ENCODE measurements at places on chromosomes 11 and 22.

DNA sequence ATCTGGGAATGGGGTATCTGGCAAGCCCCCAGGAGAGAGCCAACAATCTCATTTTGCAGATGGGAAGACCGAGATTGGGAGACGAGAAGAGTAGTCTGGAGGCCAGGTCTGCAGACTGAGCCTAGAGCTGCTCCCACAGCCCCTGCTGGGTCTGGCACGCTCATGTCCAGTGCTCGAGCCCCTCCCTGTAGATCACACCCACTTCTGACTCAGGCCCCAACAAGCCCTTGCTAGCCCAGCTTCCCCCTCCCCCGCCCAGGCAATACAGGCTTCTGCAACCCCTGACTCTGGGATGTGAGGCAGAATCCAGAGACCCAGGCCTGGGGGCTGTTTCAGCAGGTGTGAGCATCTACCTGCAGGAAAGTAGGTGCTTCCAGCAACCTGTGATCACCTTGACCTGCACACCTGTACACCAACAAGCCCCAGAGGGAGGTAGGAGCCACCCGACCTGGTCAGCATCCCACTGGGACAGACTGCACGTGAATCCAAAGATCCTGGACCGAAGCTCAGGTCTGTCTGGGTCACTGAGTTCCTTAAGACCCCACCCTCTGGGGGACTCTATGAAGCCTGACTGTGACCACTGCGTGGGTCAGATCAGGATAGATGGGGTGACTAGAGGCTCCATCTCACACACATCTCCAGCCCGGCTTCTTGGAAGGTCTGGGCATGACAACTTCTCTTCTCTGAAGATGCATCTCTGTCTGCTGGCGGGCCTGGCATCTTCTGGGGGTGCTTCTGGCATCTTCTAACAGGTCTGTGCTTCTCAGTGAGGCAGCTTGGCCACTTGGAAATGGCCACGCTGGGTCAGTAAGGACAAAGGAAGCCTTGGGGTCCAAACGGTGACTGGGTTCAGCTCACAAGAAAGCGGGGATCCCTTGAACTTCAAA lies 29.3 kb downstream of the LINC01488 start:
- no peak for DNase-seq

- no peak for DNase-seq
These were observed 34.6 kb upstream of the SHANK2 start for GRCh38 chr11:71286701-71287643.

DNA sequence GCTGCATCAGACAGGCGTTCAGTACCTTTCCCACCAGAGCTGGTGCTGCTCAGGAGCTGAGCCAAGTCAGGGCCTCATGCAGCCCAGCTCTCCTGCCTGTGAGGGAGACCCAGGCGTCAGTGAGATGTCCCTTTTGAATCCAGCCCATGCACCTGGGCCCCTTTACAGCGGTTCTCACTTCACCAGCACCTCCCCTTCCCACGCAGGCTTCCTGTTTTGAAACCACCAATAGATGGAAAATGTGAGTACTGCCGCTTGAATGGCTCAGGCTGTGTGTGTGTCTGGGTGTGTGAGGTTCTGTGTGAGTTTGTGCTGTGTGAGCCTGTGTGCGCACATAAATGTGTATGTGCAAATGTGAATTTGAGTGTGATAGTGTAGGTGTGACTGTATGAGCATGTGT lies 88.4 kb downstream of the UBASH3B start:
- DNase-seq = peak; percentile 85

DNA sequence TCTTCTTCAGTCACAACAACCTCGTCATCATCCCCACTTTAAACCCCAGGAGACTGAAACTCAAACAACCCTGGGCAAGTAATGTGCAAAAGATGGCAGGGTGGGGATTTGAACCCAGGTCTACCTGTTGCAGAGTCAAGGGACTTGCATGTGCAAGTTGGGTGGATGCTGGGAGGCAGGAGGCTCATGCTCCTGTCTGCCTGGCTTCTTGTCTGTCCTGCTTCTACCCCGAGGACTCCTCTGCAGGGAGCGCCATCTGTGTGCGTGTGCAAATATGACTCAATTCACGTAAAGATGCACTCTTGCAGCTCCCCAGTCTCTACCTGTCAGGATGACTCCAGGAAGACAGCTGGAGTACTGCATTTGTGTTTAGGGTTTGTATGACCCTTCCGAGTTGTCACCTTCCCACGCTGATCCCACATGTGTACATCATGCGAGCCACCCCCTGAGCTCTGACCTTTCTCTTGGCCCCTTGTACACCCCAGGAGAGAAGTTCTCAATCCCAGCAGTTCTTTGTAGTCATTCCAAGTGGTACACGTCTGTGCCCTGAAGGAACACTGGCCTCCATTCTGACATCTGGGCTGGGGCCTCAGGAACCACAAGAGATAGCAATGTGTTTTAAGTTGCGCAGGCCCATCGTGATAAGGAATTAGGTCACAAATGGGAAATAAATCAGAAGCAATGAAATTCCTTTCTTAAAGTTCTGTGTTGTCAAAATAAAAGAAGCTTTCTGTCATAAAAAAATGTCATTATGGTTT lies 95.7 kb downstream of the CWC15 start:
- DNase-seq = no peak

GRCh38 chr22:24532075-24532474 lies 22.9 kb downstream of the GUCD1 start:
- no peak for DNase-seq

DNA sequence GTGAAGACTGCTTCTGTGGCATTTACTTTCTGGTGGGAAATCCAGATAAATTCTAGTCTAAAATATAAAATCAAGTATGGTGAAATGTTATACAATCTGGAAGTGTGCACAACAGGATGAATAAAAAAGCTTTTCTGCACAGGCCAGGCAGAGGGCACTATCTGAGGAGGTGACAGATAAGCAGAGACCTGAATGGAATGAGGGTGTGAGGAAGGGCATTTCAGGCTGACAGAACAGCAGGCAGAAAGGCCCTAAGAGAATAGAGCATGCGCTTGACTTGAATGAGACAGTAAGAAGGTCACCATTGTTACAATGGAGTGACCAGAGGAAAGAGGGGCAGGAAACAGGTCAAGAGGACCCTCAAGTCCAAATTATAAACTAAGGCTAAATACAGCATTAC lies 33.6 kb upstream of the FNBP4 start:
- DNase-seq = no peak

DNA sequence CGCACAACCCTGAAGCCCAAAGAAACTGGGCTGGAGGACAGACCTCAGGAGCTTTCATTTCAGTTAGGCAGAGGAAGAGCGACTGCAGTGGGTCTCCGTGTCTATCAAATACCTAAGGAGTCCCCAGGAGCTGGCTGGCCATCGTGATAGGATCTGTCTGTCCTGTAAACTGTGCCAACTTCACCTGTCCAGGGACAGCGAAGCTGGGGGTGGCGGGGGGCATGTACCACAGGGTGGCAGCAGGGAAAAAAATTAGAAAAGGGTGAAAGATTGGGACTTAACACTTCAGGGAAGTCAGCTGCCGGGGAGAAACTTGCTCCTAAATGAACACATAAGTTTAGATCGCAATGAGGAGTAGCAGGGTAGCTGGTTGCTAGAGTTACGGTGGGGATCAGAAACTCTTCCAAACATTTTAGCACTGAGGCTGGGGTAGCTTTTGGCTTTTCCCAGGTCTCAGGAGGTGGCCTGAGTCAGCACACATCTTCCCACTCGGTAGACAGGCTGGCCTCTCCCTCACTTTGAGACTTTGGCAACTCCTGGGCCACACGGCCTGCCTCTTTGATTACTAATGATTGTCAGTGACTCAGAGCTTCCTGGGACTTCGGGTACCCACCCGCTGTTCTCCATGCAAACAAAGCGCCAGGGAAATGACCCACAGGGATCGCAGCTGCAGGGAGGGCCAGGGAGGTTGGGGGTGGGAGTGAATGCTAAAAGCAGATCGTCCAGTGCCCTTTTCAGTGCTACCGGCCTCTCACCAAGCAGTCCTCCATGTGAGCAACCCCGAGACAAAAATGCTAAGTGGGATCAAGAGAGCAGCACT lies 2.9 kb upstream of the MTFP1 start:
- no peak for DNase-seq

DNA sequence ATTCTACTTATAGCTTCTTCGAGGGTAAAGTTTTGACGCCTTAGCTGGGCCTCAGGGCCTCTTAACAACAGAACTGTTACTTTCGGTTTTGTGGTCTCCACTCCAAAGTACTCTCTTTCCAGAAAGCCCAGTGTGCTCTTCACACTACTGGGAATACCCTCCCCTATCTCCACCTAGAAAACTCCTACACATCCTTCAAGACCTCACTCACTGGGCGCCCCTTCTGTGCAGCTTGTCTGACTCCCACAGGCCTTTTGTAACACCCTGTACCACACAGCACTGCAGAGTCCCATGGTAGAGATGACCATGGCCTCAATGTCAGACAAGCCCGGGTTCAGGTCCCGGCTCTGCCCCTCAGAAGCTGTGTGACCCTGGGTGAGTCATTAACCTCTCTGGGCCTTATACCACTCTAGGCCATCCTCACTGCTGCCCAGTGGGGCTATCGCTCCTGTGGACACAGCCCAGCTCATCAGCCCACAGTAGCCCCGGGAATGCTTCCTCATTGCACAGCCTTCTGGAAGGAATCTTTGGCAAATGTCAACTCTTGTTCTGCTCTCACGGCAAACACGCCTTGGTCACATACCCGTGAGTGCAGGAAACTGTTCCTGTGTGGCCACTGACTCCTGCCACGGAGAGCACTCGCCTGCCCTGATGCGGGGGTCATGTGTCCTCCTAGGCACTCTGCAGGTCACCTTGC lies 51.4 kb downstream of the SHISAL1 start:
- DNase-seq = no peak

DNA sequence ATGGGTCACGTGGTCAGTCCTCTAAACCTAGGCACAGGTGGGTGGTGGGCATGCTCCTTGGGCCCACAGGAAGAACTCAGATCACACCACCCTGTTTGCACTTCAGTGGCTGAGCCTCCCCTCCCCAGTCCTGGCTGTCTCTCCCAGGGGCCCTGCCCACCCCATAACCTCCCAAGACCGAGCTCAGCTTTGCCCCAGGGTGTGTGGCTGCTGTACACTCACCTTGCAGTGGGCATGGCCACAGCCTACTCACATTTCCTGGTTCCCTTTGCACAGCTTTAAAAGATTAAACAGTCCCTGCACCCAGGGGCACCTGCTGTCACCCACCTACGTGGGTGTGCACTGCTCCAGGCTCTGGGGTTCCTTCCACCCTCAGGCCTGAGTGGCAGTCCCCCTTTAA lies 13.8 kb downstream of the TRIOBP start:
- no peak for DNase-seq

- DNase-seq = no peak
These were observed 14.7 kb downstream of the MGAT3 start for GRCh38 chr22:39471381-39472141.

GRCh38 chr22:27804470-27805297 lies 3.1 kb upstream of the MN1 start:
- DNase-seq = no peak

- DNase-seq = no peak
These were observed 4.7 kb upstream of the TTC36 start for GRCh38 chr11:118522571-118523072.

DNA sequence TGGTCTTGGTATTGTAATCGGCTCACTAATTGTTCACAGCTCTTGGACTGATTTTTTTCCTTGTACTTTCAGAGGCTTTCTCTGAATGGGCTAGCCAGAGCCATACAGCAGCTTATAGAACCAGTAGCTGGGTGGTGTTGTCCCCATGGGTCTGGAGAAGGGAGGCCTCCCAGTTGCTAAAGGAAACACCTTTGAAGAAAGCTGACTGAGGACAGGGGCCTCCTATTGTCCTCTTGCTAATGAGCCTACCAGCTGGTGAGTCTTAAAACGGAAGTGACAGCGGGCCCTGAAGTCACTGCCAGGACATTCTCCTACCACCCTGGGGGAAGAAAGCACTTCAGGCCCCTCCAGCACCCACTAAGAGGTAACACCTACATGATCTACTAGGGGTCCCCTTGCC lies 9.9 kb downstream of the FADS3 start:
- no peak for DNase-seq

- DNase-seq = peak; percentile 52
These were observed 2.2 kb upstream of the RPS19BP1 start for GRCh38 chr22:39534591-39535356.

DNA sequence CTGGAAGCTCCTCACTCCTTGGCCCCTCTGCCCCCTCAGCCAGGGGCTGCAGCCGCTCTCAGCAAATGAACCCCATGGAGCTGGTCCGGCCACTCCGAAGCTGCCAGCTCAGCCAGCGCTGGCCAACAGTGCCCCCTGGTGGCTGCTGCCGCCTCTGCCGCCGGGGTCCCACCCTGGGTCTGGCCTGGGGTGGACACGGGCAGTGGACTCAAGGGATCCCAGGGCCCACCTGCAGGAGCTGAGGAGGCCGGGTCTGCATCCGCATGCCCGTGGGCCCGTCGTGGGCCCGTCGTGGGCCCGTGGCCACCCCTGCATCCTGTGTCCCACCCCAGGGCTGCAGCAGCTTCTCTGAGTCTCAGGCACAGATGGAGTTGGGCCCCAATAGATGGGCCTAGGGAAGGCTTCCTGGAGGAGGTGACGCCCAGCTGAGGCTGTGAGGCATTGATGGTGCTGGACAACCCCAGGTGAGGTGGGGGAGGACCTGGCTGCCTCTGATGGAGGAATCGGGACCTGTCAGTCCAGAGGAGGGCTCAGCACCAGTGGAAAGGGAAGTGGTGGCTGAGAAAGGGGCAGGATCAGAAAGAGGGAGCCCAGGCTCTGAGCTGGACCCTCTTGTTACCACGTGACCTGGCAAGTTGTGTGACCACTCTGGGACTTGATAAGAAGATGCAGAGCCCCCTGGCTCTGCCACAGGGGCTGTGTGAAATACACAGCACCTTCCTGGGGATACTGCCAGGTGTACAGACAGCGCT lies 522.3 kb downstream of the BRD1 start:
- DNase-seq = peak; percentile 31

DNA sequence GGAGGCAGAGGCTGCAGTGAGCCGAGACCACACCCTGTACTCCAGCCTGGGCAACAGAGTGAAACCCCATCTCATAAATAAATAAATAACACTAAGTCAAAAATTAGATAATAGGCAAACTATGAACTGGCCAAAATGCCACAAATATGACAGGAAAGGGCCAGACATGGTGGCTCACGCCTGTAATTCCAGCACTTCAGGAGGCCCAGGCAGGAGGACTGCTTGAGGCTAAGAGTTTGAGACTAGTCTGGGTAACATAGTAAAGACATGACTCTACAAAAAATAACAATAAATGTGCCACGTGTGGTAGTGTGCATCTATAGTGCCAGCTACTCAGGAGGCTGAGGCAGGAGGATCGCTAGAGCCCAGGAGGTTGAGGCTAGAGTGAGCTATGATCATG lies 19.9 kb downstream of the SEC14L6 start:
- DNase-seq = no peak

- DNase-seq = no peak
These were observed 46.4 kb upstream of the ALX4 start for GRCh38 chr11:44356351-44356750.

DNA sequence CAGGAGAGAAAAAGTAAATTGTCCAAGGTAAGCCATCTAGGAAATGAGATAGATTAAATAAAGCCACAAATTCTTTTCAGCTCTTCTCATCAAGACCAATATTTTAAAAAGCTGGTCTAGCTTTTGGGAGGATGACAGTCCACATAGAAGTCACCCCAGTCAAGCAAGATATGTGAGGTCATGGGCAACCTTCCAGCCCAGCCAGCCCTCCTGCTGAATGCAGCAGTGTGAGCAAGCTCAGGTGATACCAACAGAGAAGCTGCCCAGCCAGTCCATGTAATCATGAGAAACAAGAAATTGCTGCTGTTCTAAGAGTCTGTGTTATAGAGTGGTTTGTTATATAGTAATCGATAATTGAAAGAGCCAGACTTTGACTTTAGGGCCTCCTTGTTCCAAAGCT lies 28.7 kb downstream of the KCNE3 start:
- DNase-seq = no peak
